RPMI7951 (cell line): ENCODE measurements at places on chromosomes 12 and 14. TPM values are rescaled to one million over a fixed set of nuclear protein-coding genes. Genes with fewer than 3 reads are reported as not detected.
A peak's percentile ranks its signal among the peaks of the same experiment; 100 is the strongest.

DNA sequence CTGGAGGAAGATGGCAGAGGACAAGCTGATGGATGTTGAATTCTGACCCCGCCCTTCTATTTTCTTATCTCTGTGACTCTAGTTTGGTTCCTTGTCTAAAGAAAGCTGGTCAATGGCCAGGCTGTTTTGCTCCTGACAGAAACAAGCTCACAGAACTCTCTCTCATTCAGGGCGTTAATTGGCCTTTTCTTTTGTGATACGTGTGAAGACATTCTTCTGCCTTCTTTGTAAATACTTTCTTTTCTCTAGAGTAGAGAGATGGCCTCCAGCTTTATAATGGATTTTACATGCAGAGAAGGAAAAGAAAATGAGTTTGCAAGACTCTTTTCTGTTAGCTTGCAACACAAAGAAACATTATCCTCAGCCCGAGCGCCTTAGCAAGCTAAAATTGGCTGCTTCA, 492.2 kb upstream of the CCDC196 start:
- DNase-seq, result no peak

GRCh38 chr12:106113824-106114446, 24.8 kb downstream of the NUAK1 start:
- DNase-seq, result no peak

Gene SMAGP
- 20.4 and 23.9 TPM in 2 replicates for total RNA-seq

Gene WBP11
- total RNA-seq, result 23.9 and 31.6 TPM in 2 replicates

Gene OAS2
- total RNA-seq, result 19.4 and 27.5 TPM in 2 replicates

DNA sequence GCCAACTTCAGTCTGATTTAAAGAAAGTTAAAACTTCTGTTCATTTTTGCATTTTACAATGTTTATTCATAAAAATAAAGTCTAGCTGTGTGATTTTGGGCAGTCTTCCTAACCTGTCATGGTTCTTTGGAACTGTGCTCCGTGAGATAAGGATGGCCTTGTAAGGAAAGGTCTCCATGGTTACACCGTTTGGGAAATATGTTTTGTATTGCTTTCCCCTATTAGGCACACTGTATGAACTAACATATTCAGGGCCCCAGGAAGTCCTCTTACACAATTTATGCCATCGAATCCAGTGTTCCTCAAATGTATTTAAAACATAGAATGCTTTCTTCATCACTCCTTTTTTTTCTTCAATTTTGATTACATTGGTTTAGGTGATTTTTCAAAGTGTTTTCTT, 54.5 kb downstream of the APAF1 start:
- DNase-seq, result no peak

Gene VWF
- total RNA-seq, result under 0.01 TPM in 1 of 2 replicates, not detected in the other

GRCh38 chr12:94930216-94930654, 73.3 kb downstream of the NDUFA12 start:
- no peak for DNase-seq

GRCh38 chr12:108955225-108955835, 65.5 kb downstream of the SVOP start:
- peak; percentile 82 for DNase-seq

Gene CLECL1
- total RNA-seq, result not detected in 2 replicates

DNA sequence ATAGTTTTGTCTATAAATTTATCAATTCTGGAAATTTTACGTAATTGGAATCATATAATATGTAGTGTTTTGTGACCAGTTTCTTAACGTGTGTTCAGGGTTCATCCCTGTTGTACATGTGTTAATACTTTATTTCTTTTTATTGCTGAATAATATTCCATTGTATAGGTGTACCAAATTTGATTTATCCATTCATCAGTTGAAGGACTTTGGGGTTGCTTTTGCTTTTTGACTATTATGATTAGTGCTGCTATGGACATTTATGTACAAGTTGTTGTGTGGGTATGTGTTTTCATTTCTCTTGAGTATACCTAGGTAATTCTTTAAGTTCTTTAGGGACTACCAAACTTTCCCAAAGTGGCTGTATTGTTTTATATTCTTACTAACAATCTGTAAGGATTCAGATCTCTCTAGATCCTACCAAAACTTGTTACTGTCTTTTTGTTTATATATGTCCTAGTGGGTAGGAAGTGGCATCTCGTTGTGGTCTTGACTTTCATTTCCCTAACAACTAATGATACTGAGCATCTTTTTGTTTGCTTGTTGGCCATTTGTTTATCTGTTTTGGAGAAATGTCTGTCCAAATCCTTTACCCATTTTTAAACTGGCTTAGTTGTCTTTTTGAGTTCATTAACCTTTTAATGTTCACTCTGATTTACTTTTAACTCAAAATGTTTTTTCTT, 14.9 kb downstream of the VRK1 start:
- no peak for DNase-seq

DNA sequence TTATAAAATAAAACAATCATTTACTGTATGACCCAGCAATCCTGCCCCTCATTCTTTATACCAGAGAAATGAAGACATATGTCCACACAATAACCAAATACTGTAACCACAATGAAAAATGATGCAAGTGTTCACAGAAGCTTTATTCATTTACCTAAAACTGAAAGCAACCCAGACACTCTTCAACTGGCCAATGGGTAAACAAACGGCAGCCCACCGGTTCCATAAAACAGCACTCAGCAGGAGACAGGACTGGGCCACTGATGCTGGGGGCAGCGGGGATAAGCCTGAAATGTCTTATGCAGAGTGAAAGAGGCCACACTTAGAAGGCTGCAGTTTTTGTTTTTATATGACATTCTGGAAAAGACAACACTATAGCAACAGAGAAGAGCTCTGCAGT, 15.1 kb downstream of the DDX51 start:
- DNase-seq, result no peak

DNA sequence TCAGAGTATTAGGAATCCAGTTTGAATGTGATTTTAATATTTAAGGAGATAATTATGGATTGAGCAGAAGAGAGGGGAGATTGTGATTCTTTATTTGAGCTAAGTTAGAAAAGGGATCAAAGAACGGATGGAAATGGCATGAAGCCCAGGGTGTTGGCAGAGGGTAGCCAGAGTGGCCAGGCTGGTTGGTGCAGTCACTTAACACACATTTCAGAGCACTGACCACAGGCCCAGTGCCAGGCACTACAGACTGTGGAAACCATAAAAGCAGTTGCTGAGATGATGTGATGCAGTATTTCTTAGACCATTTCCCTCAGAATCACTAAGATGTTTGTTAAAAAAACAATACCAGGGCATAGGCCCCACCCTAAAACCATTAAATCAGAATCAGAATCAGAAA, 167.7 kb upstream of the AMIGO2 start:
- peak; percentile 46 for DNase-seq

DNA sequence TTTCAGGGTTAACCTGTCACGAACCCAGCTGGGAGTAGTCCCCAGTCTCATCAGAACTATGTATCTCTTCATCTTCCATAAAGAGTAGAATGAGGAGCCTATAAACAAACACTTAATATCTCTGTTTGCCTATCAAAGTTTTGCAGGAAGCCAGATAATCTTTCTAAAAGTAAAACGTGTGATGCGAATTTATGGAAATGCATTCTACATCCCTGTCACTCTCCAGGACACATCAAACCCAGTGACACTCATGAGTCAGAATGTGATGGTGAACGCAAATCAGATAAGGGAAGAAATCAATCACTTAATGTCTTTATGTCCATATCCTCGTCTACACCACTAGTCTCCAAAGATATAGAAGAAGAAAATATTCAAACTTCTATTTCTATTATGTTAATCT, 37.4 kb downstream of the RERG start:
- no peak for DNase-seq

Gene TAS2R7
- not detected in 2 replicates for total RNA-seq

Gene PTGDR
- total RNA-seq, result not detected in 2 replicates

GRCh38 chr14:92282669-92283068, 40.3 kb upstream of the SLC24A4 start:
- no peak for DNase-seq

- DNase-seq, result no peak
Observed at GRCh38 chr14:61347826-61348443, 26.6 kb downstream of the PRKCH start.

Gene KRT83
- not detected in 2 replicates for total RNA-seq

Gene INHBE
- total RNA-seq, result 0.24 and 0.88 TPM in 2 replicates

DNA sequence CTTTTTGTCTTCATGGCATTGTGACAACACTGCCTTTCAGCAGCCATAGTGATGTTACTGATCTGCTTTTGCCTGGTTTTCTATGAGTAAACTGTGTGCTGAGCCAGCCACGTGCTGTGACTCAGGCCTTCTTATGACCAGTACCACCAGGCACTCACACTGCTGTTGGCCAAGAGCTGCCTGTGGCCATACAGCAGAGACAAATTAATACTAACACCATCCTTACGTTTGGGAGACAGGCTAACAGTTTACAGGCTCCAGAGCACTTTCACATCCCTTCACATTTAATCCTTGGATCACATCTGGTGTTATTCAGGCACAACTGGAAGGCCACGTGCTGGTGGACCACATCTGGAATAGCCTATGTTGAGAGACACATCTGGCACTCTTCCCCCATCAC, 377.9 kb downstream of the CCDC91 start:
- DNase-seq, result peak; percentile 65

GRCh38 chr14:92074555-92074954, 31.8 kb downstream of the ATXN3 start:
- no peak for DNase-seq

DNA sequence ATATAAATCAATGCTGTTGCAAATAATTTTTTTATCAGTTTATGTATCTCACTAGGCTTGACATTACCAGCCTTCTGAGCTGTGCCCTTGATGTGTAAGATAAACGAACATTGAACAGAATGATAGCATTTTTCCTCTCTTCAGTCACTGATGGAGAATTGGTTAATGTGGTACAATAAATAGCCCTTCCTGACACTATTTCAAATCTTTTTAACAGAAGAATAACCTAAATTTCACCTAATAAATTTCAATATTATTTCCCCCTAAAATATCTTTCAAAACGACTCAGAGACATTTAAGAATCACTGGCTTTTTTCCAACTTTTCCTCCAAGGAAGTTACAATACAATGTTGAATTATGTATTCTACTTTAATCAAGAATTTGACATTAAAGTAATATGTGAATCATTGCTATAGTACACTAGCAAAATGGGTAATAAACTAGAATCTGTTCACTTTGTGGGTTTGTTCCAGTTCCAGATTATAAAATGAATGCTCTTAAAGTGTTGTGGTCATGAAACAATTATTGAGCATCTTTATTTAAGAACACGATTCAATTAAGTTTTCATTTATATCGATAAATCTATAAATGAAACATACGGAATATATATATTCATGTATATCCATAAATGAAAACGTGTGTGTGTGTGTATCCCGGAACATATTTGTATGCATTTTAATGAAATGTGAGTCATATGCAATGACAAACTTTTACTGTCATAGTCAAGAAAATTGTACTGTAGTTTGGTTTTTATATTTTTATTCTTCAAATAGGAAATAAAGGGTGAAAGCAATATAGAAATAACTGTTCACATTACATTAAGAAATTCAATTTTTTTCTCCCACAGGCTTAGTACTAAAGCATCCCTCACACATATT, 2.5 kb upstream of the ATP2B1 start:
- DNase-seq, result no peak

- peak; percentile 36 for DNase-seq
Observed at GRCh38 chr12:123602651-123603195, 824 bp downstream of the DDX55 start.

DNA sequence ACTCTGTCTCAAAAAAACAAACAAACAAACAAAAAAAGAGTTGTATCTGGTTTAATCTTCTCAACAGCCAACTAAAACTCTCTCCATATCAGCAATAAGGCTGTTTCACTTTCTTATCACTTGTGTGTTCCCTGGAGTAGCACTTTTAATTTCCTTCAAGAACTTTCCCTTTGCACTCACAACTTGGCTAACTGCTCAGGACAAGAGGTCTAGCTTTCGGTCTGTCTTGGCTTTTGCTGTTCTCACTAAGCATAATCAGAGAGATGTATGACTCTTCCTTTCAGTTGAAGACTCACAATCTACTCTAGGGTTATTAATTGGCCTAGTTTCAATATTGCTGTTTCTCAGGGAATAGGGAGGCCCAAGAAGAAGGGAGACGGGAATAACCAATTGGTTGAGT, 12.3 kb downstream of the NEMP1 start:
- no peak for DNase-seq

Gene ZDHHC22
- not detected in 2 replicates for total RNA-seq

DNA sequence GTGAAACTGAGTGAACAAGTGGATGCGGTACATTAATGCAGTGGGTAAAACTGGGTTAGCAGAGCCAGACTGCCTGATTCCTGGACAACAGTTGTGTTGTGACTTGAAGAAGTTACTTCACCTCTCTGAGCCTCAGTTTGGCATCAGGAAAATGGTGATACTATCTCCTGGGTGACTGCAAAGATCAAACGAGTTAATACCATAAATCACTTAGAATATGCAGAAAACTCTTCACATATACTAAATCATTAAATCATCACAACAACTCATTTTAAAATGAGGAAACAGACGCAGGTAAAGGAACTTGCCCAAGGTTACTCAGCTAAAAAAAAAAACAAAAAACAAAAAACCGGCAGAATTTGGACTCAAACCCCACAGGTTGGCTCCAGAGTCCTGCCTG, 811 bp downstream of the MTERF2 start:
- no peak for DNase-seq

DNA sequence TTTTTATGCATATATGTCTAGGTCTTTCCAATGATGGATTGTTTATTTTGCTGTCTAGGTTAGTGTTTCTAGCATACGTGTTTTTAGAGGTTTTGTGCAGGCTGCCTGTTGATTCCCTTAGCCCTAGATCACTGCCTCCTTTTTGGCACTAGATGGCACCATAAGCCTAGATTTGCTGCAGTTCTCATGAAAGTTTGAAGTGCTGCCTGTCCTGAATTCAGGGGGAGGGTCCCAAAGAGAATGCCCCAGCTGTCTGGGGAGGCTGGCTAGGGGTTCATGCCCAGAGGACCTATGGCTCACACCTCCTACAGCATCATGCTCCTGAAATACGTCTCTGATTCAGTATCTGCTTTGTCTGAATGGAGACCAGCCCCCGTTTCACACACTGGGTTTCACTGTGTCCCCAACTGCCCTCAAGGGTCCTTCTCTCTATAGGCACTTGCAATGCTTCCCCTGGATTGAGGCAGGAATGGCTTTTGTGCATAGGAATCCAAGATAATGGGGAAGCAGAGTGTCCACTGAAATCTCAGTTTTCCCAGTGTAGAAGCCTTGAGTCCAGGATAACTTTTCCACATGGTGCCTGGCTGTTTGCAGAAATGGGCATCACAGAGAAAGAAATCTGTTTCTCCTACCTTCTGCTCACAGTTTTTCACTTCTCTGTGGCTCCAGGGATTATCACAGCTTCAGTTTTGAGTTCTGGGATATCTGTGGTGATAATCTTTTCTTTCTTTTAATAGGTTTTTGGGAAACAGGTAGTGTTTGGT, 14.2 kb upstream of the TXNRD1 start:
- peak; percentile 60 for DNase-seq

Gene RNASE3
- total RNA-seq, result not detected in 2 replicates

Gene PMCH
- total RNA-seq, result not detected in 2 replicates

Gene SLC15A4
- 22.2 and 23.2 TPM in 2 replicates for total RNA-seq

DNA sequence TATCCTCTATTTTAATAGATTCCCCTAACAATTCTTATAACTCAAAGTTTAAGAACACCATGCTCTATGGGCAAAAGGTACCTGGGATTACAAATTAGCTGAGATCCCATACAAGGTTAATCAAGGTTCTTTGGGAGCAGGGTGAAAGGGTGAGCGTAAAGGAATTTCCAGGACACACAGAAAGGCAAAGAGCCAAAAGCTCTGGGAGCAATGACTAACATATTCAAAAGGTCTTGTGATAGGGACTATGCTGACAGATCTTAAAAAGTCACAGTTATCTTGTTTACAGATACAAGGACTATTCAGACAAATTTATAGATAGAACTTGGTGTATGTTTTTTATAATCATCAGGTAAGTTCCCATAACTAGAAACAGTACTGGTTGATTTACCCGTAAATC, 19.5 kb upstream of the PPFIBP1 start:
- peak; percentile 43 for DNase-seq
